ENCODE measurements at places on chromosomes 5 and 9.
A peak's percentile ranks its signal among the peaks of the same experiment; 100 is the strongest.

- no peak for DNase-seq
Observed at GRCh38 chr5:148799737-148800527, 26.5 kb upstream of the ADRB2 start.

DNA sequence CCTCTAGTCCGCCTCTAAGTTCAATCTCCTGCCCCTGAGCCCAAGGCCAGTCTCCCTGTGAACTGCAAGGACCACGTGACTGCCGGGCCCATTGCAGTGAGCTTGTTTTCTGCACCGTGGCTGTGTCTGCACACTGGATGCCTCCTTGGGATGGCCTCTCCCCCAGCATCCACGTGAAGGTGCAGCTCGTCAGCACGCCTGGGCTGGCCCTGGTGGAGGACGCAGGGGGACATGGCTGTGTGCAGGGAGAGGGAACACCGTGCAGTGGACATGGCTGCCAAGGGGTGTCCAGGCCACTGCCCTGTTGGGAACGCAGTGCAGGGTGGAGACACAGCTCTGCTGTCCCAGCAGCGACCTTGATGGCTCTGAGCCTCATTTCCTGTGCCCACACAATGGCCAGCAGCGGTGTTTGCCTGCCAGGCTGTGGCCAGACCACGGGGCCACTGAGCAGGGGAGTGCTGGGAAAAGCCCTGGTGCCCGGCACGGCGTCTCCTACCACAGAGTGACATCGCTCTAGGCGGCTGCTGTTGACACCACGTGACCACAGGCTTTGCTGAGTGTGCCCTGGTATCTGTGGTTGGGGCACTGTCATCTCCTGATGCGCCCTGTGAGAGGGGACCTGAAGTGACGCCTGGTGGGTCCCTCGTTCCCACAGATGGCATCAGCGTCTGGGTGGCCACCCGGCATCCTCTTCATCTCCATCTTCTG lies 26.9 kb upstream of the EXOC3 start:
- no peak for DNase-seq

DNA sequence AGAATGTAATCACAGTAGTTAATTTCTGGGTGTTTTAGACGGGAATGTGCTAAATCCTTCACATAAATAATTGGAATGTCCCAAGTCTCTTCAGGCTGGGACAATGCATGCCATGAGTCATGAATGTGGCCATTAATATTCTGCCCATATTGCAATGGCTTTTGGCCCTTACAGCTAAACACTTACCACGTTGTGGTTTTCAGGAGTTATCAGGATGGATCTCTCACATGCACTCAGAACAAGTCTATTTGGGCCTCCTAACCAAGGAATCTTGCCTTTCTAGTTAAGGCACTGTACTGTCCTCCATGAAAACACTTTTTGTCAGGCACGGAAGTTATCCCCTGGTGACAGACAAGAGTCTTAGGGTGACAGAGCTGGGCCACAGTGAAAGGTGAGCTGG lies 32.7 kb downstream of the PKD2L2 start:
- DNase-seq: no peak

DNA sequence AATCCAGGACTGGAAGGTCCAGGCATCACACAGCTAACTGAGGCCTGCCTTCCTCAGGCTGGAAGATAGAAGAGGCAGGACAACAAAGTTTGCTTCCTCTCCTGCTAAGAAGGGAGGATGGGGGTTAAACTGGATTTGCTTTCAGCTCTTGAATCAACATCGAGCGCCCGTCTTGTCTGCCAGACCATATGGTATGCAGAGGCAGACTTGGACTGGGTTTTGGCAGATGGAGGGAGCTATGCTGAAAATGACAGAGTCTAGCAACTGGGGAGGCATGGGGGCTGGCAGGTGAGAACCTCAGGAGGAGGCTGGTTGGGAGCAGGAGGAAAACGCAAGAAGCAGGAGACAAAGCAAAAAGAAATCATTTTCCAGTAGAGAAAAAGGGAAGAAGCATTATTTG lies 289.5 kb upstream of the IL12B start:
- no peak for DNase-seq

DNA sequence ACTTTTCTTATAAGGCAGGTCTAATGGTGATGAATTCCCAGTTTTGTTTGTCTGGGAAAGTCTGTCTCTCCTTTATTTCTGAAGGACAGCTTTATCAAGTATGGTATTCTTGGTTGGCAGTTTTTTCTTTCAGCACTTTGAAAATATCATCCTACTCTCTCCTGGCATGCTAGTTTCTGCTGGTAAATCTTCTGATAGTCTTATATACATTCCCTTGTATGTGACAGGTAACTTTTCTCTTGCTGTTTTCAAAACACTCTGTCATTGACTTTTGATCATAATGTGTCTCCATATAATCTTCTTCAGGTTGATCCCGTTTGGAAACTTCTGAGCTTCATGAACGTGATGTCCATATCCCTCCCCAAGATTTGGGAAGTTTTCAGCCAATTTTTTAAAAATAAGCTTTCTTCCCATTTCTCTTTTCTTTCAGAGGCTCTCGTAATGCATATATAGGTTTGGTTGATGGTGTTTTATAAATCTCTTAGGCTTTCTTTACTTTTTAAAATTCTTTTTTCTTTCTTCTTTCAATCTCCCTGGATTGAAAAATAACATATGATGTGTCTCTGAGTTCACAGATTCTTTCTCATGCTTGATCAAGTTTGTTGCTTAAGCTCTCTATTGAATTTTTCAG lies 22.5 kb upstream of the GRAMD2B start:
- DNase-seq: no peak

- no peak for DNase-seq
Observed at GRCh38 chr5:33105521-33105941, 335.2 kb upstream of the TARS1 start.

GRCh38 chr9:86353655-86354010 lies 577 bp downstream of the TUT7 start:
- no peak for DNase-seq

GRCh38 chr9:74963056-74963455 lies 10.3 kb upstream of the C9orf40 start:
- DNase-seq: no peak

- no peak for DNase-seq
Observed at GRCh38 chr9:84512493-84512892, 157.0 kb upstream of the NTRK2 start.

- peak; percentile 51 for DNase-seq
Observed at GRCh38 chr9:134627417-134628353, 13.9 kb upstream of the COL5A1 start.

DNA sequence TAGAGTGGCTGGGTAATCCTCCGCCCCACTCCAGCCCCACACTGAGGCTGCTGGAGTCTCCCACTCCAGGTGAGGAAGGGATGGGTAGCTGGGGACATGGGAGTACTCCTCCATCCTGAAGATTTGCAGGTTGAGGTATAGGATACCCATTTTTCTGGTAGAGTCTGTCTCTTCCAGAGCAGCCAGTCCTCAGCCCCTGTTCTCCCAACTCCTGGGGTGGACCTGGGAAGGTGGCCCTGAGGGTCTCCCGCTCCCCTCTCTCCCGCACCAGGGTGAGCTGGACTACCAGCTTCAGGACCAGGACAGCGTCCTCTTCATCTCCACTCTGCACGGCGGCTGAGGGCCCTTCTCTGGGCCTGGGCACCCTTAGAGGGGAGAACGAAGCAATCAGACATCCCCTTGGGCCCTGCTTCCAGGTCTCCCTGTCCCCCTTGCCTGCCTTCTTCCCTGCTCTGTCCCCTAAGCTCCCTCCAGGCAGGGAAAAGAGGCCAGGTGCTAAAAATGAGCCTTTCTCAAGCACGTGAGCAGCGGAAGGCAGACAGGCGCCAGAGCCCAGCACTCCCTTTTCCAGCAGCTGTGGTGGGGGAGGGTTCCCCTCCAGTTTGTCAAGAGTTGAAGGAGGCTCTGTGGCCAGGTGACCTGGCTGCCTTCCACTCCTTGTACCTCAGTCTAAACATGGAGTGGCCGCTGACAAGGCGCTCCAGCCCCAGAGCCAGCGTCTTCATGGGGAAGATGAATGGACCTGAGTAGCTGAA lies 18.4 kb downstream of the URM1 start:
- DNase-seq: no peak

DNA sequence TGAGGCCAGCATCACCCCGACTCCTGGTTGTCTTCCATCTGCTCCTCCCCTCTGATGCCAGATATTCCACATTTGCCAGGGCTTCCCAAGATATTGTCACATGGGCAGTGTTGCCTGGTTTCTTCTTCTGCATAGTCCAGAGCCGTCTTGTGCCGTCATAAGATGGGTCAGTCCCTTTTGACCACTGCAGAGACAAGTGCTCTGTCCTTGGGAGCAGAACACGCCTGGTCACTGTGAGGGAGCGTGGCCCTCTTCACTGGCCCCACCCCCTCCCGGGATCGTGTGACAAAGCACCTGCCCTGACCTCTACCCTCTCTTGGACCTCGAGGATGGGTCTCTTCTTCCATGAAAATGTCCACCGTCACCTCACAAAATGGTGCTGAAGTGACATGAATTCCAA lies 41.6 kb downstream of the UBE2QL1 start:
- no peak for DNase-seq

GRCh38 chr9:8256880-8257279 lies 457.3 kb upstream of the DMAC1 start:
- DNase-seq: no peak

GRCh38 chr5:138875946-138876345 lies 811 bp upstream of the LRRTM2 start:
- no peak for DNase-seq

DNA sequence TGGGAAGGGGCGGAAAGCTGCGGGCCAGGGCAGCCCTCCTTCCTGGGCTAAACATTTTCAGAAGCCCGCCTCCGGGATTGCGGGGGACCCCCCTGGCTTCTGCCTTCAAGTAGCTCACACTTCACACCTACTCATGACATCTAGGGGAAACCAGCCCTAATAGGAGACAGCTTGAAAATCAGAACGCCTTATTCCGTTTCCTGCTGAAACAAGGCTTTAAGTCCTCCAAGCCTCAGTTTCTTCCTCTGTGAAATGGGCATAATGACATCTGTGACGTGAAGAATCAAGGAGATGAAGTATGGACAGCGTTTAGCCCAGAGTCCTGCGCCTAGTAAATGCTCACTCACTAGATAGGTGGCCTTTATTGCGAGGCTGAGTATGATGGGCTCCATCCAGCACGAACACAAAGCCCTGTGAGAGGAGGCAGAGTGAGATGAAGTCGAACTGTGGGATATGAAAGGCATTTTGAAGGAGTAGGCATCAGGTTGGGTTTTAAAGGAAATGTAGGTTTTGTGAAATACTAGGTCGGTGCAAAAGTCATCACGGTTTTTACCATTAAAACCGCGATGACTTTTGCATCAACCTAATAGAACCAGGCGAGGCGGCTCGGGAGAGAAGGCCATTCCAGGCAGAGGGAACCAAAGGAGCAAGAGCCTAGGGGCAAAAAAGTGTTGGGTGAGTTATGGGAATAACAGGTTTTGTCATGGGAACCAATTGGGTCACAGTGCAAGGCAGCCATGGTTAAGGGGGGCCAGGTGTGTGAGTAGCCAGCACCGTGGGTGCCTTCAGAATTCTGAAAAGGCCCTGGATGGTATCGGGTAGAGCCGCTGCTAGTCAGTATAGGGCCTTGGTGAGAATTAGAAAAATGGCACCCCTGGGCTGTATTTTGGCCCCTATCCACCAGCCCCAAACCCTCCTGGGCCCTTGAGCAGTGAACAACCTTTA lies 1.0 kb upstream of the TSC1 start:
- DNase-seq: no peak

DNA sequence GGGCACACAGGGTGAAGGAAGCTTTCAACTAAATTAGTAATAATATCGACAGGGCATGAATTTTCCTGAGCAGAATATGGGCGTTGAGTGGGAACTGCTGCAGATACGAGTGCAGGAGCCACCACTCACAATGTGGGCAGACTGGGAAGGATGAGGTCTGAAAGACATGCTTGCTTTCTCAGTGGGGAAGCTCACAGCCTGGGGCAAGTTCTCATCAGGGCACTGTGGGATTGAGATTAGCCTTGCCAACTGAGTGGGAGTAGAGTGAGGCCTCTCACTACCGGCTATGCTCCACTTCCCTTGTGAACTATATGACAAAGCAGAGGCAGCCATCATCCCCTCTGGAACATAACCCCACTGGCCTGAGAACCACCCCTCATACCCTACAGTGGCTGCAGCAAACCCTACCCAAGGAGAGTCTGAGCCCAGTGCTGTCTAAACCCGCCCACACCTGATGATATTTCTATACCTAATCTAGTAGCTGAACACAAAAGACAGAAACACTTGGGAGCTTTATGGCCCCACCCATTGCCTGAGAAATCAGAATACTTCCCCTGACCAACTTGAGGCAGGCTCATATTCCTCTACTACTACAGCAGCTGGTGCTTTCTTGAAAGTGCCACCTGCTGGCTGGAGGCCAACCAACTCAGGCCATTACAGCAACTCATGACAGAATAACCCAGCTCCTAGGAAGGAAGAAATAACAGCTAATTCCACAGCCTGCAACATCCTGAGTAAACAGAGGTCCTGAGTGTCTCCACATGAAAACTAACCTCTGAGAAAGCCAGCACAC lies 173.7 kb upstream of the SPEF2 start:
- DNase-seq: no peak

DNA sequence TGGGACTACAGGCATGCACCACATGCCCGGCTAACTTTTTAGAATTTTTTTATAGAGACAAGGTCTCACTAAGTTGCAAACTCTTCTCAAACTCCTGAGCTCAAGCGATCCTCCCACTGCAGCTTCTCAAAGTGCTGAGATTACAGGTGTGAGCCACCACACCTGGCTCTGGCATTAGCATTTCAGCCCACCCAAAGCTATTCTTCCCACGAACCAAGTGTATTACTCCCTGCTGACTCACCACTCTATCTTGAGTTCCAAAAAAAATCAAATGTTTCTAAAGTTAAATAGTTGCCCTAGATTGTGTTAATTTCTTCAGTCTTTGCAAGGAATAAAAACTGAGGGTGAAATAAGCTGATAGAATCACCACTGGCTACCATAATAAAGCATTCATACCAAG lies 205.5 kb downstream of the ARRDC3 start:
- no peak for DNase-seq

DNA sequence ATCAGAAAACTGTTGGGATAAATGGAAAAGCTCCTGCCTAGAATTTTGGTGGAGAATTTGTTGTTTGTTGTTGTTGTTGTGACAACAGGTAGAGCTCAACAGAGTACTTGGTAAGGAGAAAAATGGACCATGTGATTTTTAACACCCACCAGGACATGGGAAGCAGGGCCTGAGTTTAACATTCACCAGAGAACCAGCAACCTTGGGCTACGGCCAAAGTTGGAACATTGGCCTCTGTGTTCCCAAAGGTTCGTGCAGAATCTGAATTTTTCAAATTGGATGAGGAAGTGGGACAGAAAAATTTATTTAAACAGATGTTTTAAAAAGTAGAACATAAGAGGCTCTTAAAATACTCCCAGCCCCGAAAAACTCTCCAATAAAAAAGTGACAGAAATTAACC lies 127.0 kb downstream of the GNA14 start:
- DNase-seq: peak; percentile 51

GRCh38 chr9:72315510-72316311 lies 49.3 kb downstream of the ZFAND5 start:
- DNase-seq: peak; percentile 45

GRCh38 chr5:129474544-129474943 lies 14.4 kb downstream of the ADAMTS19 start:
- no peak for DNase-seq

Measured in right hindlimb (tissue), 1 donor.